CD8-positive, alpha-beta memory T cell (primary cell): ENCODE measurements at places on chromosomes 3 and 15. TPM values are rescaled to one million over a fixed set of nuclear protein-coding genes. Genes with fewer than 3 reads are reported as not detected.

DNA sequence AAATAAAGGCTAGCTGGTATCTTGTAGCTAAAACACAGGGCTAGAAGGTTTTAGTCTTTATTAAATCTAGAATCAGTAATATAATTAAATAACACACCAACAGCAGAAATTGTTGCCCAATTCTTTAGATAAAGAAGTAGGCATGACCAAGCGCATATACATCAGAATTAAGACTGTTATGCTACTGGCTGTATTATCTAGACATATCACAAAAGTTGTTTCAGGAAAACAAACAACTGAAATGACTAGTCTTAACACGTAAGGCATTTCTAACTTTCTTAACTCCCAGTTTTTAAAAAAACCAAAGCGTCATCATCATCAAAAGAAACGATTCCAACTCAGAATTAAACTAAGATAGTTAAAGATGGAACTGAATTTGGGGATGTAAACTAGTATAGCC, 55.4 kb downstream of the EMC4 start:
- no peak for DNase-seq

DNA sequence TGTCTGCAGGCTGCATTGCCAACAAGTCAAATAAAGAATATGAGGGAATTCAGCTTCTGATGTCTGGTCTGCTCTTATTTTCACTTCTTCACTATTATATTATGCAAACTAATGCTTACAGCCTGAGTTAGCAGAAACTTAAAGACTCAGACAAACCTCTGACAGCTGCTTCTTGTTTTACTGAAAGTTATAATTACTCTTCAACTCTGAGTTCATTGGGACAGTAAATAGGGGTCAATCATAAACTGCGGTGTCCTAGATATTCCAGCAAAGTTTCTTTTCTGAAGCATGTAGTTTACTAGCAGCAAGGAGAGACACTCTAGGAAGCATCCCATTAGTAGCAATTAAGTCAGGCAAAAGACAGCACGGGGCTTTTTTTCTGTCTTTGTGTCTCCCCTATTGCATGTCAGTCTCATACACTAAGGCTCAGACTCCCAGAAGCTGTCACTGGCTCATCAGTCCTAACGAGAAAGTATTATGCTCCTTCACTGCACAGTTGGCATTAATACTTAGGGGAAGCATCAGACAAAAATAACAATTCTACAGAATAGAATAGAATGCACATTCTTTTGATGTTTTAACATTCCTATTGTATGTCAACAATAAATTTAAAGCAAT, 1060.8 kb downstream of the ROBO1 start:
- no peak for DNase-seq

- no peak for DNase-seq
Observed at GRCh38 chr3:197443506-197443905, 112.3 kb downstream of the BDH1 start.

Gene MEIS2
- total RNA-seq = not detected

Gene ITIH1
- total RNA-seq = not detected

Gene SGO1
- total RNA-seq = 15.6 TPM
